Stimulated activated CD8-positive, alpha-beta memory T cell treated with anti-CD3 and anti-CD28 coated beads, Interleukin-2, amount 100 ng/mL, for 1 hour (primary cell): ENCODE measurements at places on chromosomes 3 and 15.

- no peak for DNase-seq
Measured at GRCh38 chr15:69979262-69979661, 118.5 kb downstream of the TLE3 start.

GRCh38 chr15:31442699-31443111 is 116.1 kb downstream of the KLF13 start:
- DNase-seq: no peak

DNA sequence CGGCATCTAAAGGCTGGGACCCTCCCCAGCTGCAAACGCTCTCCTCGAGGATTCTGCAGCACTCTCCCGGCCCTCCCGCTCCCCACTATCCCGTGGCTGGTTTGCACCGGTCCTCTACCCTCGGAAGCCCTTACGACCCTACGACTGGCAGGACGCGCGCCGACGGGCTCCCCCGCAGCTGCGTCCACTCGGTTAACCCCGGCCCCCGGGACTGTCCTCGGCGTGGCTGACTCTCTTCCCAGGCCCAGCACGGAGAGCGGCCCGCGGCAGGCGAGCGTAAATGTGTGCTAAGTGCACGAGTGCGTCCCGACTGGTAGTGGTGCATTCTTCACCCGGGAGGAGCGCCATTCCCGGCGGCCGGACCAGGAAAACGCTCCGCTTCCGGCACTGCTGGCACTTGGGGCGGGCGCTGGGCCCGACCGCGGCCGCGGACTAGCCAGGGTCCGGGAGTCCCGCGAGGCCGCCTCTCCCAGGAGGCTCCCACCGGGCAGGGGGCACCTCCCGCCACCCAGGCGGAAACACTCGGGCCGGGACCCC is 508 bp downstream of the GORASP1 start:
- no peak for DNase-seq

- DNase-seq: no peak
Measured at GRCh38 chr3:80157546-80157945, 389.7 kb upstream of the ROBO1 start.

DNA sequence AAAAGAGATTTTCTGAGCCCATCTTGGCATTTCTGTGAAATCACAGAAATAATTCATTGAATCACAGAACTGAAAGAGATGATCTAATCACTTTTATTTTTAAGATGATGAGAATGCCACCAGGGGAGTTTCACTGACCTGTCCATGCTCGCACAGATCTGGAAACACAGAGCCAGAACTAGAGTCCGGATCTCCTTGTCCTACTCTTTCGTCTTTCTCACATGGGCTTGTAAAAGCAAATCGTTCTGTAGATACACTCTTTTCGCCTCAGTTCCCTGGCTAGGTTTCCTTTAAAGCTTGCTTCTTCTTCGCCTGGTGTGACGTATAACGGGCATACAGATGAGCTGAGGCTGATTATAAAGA is 122.5 kb upstream of the SPRED1 start:
- DNase-seq: no peak

GRCh38 chr3:132840201-132840700 is 118.0 kb upstream of the NPHP3 start:
- DNase-seq: no peak

GRCh38 chr15:69463182-69463756 is 10.7 kb downstream of the RPLP1 start:
- DNase-seq: no peak

- DNase-seq: no peak
Measured at GRCh38 chr3:61601831-61602230, 40.5 kb downstream of the PTPRG start.

DNA sequence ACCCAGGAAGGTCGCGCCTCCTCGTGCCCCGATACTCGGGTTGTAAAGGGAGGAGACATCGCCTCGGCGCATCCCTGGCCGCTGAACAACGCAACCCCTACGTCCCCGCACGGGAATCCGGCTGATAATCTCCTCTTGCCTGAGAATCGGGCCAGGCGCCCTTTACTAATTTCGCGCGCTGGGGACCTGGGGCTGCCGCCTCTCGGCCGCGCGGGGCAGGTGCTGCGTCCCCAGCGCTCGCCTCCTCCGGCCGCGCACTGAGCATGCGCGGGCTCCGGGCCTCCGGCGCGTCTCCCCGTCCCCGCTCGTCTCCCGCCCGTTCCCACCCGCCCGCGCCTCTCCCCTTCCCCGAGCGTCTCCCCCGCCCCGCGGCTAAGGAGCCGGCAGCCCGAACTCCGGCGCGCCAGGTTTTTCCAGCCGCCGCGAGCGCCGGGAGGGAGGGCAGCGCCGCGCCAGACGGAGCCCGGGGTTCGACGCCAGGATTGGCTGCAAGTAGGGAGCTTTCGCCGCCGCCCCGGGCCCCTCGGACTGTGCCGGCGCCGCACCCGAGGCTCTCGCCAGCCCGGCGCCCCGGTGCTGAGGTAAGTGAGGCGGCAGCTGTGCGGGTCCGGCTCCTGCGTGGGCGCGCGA is at the start of gene CNTN4:
Gene CNTN4, plus strand, starts transcription at position 469 of the 630 bp plus-strand sequence.
- DNase-seq: no peak

DNA sequence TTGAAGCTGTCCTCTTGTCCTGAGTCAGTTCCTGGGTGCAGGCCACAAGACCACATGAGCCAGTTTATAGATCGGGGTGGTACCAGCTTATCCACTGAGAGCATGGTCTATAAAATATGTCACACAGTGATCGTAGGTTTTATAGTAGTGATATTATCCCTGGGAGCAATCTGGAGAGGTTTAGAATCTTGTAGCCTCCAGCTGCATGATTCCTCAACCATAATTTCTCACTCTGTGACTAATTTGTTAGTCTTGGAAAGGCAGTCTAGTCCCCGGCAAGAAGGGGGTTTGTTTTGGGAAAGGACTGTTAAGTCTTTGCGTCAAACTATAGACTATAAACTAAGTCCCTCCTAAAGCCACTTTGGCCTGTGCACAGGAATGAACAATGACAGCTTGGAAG is 693.0 kb upstream of the CADM2 start:
- DNase-seq: no peak

DNA sequence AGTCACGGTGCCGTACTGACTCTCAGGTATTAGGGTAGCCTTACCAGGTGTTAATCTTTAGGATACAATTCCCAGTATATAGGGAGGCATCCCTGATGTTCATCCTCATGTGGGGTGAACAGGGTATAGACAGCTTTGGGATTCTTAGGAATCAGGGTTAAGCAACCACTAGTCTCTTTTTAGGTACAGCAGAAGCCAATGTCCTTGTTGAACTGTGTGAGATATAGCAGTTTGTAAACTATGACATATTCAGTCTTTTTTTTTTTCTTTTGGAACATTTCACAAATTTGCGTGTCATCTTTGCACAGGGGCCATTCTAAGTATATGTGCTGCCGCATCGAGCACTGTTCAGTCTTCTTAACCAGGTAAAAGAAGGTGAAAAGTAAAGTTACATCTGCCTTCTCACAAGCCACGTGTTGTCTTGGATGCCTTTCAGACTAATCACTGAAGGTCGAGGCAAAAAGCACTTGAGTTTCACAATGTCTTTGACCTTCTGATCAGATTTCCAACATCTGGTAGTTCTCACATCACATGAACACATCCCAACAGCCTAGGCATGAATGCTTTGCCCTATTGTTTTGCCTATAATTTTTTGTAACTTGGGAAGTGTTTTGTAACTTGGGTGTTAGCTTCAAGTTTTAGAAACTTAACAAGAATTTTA is 17.2 kb downstream of the TSEN2 start:
- DNase-seq: no peak

GRCh38 chr15:72758182-72758581 is 25.4 kb downstream of the ADPGK start:
- DNase-seq: no peak

DNA sequence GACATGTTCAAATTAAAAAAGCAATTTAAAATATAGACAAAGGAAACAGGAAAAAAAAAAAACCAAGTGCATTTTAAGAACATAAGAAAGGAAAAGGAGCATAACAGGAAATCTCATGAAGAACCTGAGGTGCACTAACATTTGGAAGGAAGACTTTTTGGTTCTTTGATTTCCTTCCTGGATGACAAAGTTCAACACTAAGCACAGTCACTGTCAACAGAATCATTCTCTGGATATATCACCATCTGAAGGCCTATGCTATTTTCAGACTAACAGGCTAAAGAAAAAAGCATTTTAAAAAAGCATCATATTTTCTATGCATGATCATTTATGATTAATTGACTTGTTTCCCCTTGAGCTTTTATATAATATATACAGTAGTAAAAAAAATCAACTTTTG is 349.6 kb downstream of the PLCL2 start:
- DNase-seq: no peak

DNA sequence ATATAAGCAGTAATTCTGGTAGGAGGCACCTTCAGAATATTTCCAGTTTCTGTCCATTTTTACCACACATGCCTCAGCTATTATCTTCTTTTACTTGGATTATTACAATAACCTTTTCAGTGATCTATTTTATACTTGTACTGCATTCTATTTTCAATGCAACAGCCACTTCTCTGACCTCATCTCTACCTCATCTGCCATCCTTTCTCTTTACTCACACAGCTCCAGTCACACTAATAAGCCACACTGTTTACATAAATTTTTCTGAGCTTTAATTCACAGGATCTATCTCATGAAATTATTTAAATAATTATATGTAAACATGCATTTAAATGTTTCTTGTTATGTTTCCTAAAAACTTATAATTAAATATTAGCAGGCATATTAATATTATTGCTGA is 47.3 kb upstream of the BCHE start:
- DNase-seq: no peak

DNA sequence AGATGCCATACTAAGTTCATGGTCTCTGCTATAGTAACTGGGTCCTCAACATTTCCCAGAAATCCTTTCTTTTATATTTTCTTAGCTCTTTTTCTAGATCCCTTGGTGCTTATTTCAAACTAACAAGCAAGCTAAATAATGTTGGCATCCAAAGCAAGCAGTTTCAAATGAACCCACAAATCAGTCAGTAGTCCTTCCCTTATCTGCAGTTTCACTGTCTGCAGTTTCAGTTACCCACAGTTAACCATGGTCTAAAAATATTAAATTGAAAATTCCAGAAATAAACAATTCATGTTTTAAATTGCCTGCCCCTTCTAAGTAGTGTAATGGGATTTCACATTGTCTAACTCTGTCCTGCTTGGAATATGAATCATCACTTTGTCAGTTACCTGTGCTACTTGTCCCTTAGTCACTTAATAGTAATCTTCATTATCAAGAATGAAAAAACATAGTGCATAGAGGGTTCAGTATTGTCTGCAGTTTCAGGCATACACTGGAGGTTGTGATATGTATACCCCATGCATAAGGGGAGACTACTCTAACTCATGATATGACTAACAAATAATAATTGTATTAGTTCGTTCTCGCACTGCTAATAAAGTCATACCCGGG is 633.7 kb downstream of the MECOM start:
- no peak for DNase-seq

DNA sequence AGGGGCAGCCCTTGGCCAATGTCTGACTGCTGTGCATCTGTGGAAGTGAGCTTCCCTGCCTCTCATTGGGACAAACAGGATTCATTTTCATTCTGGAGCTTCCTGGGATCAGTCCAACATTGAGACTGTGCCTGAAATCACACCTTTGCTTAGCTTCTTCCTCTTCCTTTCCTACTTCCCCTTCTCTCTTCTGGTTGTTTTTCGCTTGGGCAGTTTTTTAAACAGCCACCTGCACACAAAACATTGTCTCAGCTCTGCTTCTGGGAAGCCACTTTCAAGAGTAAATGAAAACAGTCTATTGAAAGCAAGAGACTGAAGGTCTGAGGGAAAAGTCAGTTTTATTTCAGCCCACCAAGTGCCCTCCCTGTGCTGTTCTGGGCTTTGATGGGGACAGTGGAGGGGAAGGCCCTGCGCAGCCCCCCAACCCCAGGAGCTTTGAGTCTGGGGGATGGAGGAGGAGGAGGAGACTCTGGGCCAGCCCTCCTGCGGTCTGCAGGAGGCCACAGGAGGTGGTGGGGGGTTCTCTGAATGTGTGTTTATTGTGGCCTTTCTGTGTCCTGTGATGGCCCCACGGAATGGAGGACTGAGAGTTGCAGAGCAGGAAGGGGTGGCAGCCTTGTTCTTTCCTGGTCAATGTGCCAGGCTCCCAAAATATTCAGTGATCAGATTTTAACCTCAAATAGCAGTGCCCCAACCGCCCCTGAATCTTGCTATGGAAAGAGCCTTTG is 7.8 kb upstream of the ISLR2 start:
- no peak for DNase-seq
